ENCODE measurements at places on chromosomes 3 and 15.

DNA sequence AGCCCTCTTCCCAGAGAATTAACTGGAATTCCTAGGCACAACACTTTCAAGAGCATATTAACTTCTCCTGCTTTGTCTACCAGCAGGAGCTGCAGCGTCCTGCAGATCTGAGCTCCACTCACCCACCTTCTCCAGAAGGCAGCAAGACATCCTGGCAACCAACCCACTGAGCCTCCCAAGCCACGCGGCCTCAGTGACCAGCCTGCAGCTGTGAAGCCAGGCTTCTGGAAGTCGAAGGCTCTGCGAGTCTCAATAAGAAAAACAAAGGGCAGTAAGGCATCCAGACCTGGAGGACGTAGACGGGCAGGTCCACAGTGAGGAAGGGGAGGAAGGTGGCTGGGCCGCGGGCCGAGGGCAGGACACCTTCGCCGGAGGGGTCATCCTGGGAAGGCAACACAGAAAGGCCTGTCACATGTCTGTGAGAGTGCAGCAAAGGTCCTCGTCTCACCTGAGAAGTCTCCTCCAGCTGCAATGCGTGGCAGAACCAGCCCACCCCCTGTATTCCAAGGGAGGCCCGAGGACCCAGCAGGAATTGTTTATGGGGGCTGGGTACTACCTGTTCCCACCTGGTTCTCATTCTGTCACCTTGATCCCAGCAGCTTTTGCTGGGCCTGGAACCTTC is 36.2 kb downstream of the ZXDC start:
- DNase-seq = no peak

DNA sequence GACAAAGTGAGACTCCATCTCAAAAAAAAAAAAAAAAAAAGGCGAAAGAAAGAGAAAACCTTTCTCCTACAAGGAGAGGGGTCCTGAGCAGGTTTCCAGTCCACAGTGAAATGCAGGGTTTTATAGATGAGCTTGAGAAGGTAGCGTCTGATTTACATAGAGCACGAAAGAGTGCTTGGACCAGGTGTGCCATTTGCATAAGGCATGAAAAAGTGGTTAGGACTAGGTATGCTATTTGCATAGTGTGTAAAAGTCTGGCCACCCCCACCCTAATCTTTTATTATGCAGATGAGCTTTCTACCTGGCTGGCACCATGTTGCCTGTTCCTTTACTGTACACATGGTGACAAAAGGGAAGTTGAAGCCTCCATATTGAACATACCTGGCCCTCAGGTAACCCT is 13.6 kb upstream of the RNU6-1 start:
- DNase-seq = no peak

DNA sequence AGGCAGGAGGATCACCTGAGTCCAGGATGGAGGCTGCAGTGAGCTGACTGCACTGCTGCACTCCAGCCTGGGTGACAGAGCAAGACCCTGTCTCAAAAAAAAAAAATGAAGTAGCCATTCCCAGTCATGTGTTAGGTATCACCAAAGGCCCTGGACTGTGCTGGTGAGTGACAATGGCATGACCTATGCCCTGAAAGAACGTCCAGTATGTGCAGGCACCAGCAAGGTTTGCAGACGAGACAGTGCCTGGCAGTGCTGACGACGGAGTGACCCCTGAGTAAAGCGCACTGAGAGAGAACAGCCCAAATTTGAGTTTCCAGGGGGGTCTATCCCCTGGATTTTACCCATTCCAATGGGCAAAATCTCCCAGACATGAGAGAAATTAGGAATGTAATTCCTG is 45.2 kb downstream of the RBPMS2 start:
- no peak for DNase-seq

DNA sequence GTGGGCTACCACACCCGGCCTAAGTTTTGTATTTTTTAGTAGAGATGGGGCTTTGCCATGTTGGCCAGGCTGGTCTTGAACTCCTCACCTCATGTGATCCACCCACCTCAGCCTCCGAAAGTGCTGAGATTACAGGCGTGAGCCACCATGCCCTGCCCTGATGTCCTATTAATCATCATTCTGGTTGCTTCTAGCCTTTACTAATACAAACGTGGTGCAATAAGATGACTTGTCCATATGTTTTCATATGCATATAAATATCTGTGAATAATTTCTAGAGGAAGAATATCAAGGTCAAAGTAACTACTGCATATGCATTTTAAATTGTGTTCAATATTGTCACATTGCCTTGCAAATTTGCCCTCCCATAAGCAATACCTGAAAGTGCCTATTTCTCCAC is 25.5 kb upstream of the PDHB start:
- DNase-seq = no peak

DNA sequence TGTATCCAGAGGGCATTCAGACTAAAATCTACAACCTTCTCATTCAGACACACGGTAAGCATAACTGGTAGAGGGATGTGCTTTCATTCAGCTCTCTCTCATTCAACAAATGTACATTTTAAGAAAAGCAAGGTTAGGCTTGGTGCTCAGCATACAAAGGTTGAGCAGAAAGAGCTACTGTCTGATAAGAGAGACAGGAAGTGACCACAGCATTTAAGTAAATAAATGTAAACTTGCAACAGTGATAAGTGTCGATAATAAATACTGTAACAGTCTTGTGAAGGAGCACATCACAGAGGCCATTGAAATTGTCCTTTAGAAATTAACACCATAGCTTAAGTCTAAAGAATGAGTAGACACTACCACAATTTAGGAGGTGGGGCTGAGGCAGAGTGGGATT is 3.4 kb downstream of the CD96 start:
- DNase-seq = no peak

DNA sequence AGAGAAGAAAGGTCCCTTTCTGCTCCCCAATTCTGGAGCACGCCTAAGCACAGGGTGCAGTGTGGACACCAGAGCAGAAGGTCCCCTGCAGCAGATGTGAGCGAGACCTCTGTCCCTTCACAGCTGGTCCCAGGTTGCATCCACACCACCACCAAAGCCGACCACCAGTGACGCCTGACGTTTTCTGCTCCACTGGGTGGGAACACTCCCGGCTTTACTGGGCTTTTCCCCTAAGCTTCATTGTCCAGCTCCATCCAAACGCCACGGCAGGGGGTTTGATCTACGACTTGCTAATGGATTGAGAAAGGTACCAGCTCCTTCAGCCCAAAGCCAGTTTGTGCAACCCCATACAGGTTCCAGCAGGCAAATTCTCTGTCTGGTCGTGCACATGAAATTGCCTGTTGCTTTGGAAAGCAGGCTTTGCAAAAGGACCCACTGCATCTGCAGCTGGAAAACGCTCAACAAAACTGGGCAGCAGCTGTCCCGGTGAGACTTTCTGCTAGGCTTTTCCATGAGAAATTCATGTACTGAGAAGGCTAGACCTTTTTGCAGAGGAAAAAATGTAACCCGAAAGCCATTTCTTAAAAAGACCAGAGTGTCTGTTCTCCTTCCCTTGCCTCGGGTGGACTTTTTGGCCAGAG is 31.1 kb downstream of the ADAMTS17 start:
- DNase-seq = no peak

- DNase-seq = no peak
These were observed 128.3 kb upstream of the SAMMSON start for GRCh38 chr3:69871251-69871650.

Data from HFFc6 (cell line).